ENCODE measurements at places on chromosomes 12 and 14.

GRCh38 chr12:38689704-38690103 lies 215.7 kb downstream of the CPNE8 start:
- no peak for DNase-seq

DNA sequence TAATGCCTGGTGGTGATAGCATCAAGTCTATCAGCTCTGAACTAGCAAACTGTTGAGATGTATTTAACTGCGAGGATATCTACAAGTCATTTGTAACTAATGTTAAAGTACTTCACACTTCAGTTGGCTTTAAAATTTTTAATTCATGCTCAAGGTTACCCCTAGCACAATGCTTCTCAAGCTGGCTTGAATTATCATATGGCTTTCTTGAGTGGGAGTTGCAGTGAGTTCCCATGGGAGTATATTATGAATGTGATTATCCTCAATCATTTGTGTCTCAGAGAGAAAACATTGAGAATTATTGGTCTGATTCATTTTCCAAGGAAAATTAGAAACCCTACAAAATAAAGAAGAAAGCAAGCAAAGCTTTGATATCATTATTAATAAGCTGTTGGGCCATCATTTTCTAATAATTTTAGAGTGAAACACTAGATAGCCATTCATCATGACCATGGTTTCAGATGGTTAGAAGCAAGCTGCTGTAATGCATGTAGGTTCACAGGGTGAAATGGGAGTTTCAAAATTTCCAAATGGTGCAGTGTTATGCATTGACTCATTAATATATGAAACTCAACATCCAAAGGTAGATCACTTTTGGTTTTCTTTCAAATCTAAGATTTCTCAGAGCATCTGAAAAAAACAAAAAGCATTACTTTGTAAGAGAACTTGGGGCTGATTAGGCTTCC lies 11.8 kb upstream of the KRAS start:
- no peak for DNase-seq

DNA sequence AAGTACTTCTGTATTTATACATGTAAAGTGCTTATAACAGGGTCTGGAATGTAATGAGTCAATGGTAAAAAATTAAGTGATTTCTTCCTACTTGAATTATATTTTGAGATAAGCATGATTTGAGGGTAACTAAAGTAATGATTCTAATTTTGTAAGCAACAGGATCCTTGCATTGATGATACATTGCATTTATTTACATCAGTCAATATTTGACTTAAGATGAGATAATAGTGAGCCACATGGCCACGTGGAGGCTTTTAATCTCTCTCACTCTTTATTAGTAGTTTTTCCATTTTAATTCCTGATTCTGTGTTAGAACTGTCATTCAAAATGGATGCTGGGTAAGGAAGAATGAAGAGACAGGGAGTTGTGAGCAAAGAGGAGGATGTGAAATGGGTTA lies 298.1 kb upstream of the PRICKLE1 start:
- DNase-seq, result no peak

DNA sequence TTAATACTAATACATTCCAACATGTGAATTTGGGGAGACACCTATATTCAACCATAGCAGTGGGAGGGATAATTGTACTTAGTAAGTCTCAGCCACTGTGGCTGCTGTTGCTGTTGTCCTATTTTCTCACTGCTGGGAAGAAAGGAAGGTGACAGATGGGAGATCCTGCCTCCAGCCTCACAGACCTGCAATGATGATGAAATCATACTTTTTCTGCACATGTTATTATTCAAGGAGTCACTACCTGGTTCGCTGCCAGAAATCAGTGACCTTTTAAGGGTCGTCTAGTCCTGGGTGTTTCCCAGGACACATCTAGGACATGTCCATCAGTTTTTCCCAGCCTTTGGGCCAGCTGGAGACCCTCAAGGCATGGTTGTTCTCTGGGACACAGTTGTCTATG lies 106.2 kb upstream of the RPH3A start:
- DNase-seq, result no peak

DNA sequence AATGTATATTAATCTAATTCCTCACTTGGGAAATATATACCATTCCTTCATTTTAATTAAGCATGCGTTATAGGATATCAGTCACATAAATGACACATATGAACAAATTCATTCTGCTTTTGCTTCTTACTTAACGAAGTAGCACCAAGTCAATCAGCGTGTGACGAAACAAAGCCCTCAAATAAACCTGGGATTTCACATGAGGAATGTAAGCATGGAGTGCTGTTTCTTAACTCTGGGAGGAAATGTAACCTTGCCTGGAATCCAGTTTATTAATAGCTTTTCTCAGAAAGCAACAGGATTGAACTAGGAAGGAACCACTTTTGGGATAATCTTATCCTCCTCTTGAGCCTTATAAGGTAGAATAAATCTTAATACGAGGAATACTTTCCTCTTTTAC lies 72.0 kb downstream of the NIN start:
- DNase-seq, result no peak

- no peak for DNase-seq
Measured at GRCh38 chr12:14111230-14111865, 129.9 kb upstream of the GRIN2B start.

DNA sequence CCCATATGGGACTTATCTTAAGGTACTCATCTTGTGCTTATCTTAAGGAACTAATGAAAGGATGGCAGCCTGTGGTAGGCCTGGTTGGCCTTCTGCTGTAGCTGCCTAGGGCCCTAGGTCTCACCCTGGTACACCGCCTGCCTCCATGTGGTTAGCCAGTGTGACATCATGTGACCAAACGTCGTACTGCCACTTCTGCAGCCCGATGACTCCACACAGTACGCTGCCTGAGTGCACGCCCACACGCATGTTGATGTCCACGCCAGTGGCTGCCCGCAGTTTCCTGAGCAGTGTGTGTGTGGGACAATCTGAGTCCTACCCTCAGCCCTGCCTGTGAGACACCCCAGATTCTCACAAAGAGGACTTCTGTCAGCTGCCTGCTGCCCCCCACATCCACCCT lies 5.1 kb downstream of the ADCY4 start:
- no peak for DNase-seq

DNA sequence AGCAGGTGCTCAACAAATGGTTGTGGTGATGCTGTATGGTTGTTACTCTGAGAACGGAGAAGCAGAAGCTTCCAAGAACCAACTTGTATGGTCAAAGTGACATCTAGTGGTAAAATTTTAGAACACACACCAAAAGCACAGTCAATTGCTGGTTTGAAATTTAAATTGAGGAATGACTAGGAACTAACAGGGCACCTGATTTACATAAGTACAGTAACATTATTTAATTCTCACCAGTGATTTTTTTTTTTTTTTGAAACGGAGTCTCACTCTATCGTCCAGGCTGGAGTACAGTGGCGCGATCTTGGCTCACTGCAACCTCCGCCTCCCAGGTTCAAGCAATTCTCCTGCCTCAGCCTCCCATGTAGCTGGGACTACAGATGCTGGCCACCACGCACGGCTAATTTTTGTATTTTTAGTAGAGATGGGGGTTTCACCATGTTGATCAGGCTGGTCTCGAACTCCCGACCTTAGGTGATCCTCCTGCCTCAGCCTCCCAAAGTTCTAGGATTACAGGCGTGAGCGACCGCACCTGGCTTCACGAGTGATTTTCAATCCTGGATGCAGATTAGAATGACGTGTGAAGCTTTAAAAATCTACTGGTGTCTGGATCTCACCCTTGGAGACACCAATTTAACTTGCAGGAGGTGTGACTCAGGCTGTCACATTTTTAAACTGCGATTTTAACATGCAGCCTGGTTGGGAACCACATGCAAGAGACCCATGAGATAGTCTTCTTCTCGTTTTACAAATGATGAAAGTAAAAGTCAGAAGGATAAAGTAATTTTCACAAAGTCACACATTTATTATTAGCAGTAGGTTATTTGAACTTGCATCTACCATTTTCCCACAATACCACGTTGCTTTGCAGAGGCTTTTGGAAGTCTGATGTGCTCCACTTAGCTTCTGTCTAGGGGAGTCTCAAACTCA lies 14.1 kb upstream of the NUMB start:
- DNase-seq, result no peak

- no peak for DNase-seq
Measured at GRCh38 chr14:23441076-23441475, 5.6 kb upstream of the MYH7 start.

- no peak for DNase-seq
Measured at GRCh38 chr12:79549531-79550271, 141.1 kb downstream of the PAWR start.

DNA sequence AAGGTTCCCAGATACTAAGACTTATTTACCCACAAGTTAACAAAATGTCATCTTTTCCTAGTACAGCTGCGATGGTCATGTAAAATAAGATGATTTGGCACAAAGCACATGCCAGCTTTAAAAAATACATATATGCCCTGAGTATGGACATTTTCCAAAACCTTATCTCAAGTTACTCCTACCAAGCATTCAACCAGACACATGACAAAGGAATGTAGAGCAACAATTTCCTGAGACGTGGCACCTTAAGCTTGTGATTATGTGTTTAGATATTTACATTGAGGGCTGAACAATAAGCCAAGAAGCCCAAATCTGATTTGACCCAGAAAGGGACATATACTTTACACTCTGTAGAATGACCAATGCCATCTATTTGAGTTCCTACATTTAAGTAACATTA lies 24.5 kb upstream of the OVCH1 start:
- no peak for DNase-seq

- DNase-seq, result no peak
Measured at GRCh38 chr12:103930787-103931735, 851 bp downstream of the HSP90B1 start.

DNA sequence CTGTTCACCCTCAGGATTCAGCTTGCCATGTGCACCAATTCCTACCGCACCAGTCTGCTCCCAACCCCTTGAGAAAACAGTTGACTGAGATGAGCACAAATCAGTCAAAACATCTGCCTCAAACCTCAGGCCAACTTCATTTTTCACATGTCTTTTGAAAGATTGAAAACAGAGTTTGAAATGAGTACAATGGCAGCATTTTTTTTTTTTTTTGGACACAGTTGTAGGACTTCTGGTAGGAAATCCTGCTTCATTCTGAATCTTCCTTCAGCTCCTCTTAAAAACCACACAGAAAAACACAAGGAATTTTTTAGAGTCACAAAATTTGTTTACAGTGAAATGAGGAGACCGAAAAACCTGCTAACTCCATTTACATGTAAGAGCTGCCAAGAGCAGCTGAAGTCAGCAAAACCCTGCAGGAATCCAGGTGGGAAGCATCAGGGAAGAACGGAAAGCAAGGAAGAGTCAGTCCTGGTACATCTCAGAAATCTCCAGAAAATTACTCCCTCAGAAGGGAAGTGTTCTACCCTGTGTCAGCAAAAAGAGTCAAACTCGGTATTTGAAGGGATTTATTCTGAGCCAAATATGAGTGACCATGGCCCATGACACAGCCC lies 100.3 kb upstream of the TMTC1 start:
- no peak for DNase-seq

GRCh38 chr14:51147183-51147582 lies 52.3 kb upstream of the TRIM9 start:
- no peak for DNase-seq

GRCh38 chr14:62947301-62947700 lies 98.0 kb downstream of the KCNH5 start:
- no peak for DNase-seq

- no peak for DNase-seq
Measured at GRCh38 chr12:132393991-132394949, 64.9 kb upstream of the GALNT9 start.

- DNase-seq, result no peak
Measured at GRCh38 chr14:100717386-100717785, 9.3 kb upstream of the DLK1 start.

GRCh38 chr14:39419272-39419671 lies 13.0 kb downstream of the FBXO33 start:
- DNase-seq, result no peak

GRCh38 chr12:29230800-29231560 lies 81.9 kb downstream of the FAR2 start:
- no peak for DNase-seq

DNA sequence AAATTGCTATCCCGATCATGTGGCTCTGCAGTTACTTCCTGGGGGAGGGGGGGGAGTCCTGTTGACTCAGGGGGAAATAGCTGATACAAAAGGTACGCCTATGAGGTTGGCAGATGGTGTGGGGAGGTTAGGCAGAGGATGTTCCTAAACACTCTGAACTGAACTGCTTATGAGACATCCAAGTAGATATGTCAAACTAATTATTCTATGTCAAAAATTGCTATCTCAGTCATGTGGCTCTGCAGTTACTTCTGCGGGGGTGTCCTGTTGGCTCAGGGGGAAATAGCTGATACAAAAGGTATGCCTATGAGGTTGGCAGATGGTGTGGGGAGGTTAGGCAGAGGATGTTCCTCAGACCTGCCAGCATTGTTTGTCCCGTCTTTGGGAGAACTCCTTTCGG lies 5.1 kb upstream of the VCPKMT start:
- DNase-seq, result no peak

- no peak for DNase-seq
Measured at GRCh38 chr12:122162976-122163375, 11.0 kb downstream of the IL31 start.

DNA sequence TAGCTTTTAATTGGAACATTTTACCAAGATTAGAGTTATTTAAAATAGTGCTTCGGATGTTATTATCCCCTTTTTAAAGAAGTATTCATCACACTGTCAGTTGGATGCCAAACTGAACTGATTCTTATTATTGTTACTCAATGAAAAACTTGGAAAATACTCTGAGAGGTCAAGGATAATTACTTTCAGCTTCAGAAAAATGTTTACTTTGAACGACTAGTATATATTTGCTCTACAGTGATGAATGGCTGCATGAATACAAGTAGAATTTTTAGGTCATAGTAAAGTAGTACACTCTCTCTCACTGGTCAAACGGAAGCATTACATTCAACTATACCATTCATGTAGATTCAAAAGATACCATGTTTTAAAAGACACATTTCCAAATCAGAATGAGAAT lies 269.2 kb downstream of the CCDC91 start:
- no peak for DNase-seq

DNA sequence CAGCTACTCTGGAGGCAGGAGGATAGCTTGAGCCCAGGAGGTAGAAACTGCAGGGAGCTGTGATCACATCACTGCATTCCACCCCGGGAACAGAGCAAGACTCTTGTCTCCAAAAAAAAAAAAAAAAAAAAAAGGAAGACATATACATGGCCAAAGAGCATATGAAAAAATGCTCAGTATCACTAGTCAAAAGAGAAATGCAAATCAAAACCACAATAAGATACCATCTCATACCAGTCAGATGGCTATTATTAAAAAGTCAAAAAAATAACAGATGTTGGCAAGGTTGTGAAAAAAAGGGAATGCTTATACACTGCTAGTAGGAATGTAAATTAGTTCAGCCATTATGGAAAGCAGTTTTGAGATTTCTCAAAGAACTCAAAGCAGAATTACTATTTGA lies 174.8 kb upstream of the ATF7IP start:
- no peak for DNase-seq
